ENCODE measurements at places on chromosomes 4 and X.
A peak's percentile ranks its signal among the peaks of the same experiment; 100 is the strongest.

GRCh38 chr4:163256680-163257343 is 75.6 kb downstream of the NPY1R start:
- peak; percentile 51 for DNase-seq

- DNase-seq, result peak; percentile 54
These were observed 23.0 kb downstream of the ZNF81 start for GRCh38 chrX:47859686-47860085.

DNA sequence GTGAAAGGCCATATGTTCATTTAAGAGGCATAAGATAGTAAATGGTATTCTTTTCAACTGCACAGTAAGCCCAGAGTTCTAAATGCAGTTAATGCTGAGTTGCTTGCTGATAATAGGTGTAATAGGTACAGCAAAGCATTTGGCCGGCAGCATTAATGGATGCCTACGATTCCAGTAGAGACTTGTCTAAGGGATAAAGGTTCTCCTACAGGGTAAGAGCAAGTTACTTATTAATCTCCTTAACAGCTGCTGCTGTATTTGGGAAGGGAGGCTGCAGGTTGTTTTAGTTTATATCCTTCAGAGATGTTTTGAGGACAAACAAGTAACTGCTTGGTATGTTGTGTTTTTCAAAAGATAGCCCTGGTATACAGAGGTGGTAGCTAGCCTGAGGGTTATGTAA is 16.8 kb downstream of the TSPAN7 start:
- DNase-seq, result peak; percentile 80

- DNase-seq, result peak; percentile 64
These were observed 31.5 kb upstream of the IL21 start for GRCh38 chr4:122652379-122652778.

- DNase-seq, result no peak
These were observed 55.5 kb downstream of the LEF1 start for GRCh38 chr4:108113229-108113628.

DNA sequence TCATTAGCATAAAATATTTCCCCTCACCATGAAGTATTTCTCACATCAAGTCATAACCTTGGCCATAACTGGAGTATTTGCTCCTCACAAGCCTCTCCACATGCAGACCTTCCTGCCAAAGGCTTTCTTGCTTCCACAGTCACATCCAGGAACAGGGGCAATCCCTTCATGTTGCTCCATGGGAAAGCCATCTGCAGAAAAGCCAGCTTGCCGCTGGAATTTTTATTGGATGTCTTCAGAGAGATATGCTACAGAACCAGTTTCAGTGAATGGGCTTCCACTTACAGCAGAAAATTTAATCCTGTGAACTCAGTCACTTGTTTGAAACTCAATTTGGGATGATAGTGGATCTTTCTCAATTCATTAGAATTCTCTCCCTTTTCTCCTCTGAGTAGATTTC is 3.2 kb upstream of the CDKN2AIP start:
- no peak for DNase-seq

DNA sequence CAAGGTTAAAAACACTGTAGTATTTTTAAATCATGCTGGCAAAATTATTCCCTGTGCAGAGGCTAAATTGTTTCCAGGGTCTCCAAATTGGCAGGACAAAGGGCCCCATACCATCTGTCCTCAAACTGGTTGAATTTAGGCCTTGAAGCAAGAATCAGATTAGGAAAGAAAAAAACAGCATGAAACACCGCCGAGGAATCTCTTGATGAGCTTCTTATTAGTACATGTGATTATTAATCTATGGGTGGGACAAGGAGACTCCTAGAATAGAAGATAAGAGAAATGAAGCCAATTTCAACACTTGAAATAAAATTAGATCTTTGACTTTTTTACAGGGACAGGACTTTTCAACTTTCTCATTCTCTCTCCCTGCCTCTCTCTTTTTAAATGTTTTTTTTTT is 7.1 kb upstream of the CLNK start:
- DNase-seq, result no peak

GRCh38 chrX:34218063-34218462 is 85.9 kb upstream of the FAM47A start:
- DNase-seq, result peak; percentile 31

- no peak for DNase-seq
These were observed 321.0 kb downstream of the IL15 start for GRCh38 chr4:141957416-141957815.

DNA sequence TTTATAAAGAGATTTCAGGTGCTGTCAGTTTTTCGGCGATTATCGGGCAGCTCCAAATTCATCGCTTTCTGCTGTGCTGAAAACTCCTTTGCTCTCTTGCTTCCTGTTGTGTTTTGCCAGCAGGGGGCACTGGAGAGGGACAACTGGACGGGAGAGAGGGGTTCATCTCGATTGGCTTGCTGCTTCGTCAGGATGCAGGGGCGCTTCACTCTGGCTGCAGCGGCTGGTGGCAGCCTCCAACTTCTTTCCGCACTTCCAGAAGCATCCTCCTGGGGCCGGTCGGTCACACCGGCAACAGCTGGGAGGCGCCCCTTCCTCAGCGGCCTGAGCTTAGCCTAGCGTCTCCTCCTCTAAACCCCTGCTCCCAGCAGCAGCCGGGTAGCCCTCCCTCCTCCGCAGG is 29.5 kb downstream of the MSL3 start:
- DNase-seq, result peak; percentile 63

DNA sequence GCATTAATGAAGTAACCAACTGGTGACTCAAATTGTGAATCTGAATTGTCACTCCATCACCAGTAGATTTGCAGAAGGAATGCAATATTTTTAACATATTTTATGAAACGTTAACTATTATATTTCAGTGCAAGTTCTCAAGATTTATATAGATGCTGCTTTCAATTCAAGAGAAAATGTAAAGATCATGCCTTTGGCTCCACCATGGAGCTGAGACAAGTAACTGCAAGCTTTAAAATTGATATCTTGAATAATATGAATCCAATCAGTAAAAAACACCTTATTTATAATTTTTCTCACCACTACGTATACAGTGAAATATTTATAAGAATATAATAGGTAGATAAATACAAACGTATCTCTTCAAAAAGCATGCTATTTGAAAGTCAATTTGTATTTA is 27.8 kb upstream of the GALNTL6 start:
- peak; percentile 25 for DNase-seq

GRCh38 chr4:139005774-139006173 is 9.8 kb upstream of the NOCT start:
- peak; percentile 90 for DNase-seq

- peak; percentile 58 for DNase-seq
These were observed 10.9 kb upstream of the SYTL5 start for GRCh38 chrX:37995428-37995827.

GRCh38 chrX:78712336-78712735 is 35.2 kb upstream of the LPAR4 start:
- no peak for DNase-seq

DNA sequence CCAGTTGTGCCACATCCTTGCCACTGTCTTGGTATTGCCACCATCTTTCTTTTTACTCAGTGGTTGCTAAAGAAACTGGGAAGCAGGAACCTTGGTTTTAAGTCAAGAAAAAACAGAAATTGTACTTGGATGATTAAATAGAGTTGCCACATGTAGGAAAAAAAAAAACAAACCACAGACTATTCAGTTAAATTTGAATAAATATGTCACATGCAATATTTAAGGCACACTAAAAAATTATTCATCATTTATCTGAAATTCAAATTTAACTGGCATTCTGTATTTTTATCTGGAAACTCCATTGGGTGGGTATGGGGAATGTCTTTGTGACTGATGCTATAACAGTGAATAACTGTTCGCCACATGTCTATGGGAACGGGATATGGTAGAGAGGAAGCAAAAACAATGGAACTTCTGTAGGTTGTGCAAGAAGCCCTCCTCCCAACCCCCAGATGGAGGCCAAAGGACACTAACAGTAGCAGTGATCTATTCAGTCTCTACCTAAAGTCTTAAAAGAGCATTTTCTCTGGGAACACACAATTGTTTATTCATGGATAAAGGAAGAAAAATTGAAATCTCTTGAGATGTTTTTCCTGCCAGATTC is 57.0 kb upstream of the PLAC8 start:
- DNase-seq, result no peak

GRCh38 chr4:24245491-24245820 is 338.9 kb downstream of the DHX15 start:
- DNase-seq, result no peak

DNA sequence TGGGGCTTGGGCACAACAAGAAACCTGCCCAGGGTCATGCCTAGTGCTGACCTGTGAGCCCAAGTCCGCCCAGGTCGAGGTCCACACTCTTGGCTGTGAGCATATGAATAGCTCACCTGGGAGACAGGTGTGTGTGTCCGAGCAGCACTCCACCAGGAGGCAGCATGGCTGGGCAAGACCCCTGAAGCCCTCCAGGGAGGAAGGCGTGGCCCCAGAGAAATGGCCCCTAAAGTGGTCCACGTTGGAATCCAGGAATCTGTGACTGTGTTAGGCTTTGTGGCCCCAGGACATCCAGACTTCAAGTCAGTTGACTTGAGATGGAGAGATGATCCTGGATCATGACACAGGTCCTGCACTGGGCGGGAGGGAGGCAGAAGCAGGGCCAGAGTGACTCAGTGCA is 138.8 kb downstream of the CPZ start:
- DNase-seq, result no peak

DNA sequence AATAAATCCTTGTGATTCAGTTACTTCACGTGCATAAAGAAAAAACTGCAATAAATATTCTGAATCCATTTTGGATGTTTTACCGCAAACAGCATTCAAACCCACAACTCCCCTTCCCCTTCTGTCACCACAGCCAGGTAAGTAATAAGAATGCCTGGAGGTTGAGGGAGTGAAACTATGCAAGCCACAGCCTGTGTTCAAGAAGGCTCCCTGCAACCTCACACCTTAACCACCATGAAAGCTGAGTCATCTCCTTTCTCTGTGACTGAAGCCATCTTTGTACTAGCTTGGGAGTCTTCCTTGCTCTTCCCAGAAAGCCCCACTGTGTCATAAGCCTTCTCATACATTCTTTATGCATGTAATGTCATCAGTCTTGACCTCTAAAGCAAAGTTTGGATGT is 297.0 kb upstream of the PUDP start:
- no peak for DNase-seq

GRCh38 chrX:112832481-112833095 is 8.0 kb downstream of the AMOT start:
- peak; percentile 86 for DNase-seq

DNA sequence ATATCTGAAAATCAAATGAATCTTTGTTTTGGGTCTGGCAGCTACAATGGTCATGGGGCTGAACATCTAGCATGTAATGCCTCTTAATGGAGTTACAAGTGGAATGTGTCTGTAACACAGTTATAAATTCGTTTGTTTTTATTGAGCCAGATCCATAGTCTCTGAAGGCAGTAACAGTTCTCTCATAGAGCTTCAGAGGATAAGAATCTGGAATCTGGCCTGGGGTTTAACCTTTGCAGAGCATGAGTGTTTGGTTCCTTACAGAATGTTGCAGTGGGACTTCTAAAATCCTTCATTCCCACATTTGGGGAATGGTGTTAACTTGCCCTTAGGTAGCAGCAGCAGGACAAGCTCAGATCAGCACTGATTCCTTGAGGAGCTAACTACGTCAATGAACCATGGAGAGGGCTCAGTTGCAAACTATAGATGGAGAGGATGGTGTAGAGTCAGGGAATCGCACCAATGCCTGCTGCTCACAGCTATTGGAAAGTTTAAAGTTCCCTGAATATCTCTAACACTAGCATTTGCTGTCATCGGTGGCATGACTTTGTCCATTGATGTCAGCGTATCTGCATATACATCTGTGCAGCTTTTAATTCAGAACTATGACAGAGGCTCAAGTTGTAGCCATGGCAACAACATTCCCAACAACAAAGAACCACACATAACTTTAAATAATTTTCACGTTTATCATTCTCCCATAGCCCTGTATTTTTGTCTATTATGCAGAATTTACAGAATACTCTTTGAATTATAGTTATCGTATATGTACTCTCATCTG is 72.2 kb downstream of the RASGEF1B start:
- no peak for DNase-seq

DNA sequence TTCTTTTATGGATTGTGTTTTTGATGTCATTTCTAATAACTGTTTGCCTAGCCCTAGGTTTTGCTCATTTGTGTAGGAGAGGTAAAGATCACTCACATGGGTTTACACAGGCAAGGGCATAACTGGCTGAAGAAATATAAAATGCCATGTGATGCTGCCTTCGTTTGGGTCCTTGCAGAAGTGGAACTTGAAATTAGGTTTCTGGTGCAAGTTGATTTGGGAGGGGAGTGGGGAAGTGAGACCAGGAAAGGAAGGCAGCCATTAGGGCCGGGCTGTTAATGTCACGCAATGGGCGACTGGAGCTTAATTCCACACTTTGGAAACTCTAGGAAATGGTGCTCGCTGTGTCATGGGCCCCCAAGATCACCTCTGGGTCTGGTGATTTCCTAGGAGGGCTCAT is 14.5 kb downstream of the CLCN4 start:
- no peak for DNase-seq

- DNase-seq, result no peak
These were observed 61.2 kb downstream of the TRIM2 start for GRCh38 chr4:153265306-153266047.

DNA sequence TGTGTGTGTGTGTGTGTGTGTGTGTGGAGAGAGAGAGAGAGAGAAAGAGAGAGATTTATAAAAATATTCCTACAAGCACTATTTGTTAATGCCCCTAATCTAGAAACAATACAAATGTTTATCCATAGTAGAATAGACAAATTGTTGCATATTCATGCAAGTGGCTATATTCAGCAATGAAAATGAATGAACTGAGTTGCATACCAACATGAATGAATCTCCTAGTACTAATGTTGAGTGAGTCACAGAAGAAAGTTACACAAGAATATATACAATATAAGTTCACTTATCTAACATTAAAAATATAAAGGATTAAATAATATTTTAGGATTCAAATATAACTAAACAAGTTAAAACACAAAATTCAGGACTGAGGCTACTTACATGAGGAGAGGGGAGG is 456.8 kb upstream of the AMOT start:
- no peak for DNase-seq

GRCh38 chrX:77793946-77794345 is 7.9 kb upstream of the ATRX start:
- no peak for DNase-seq

GRCh38 chr4:129223945-129224344 is 128.0 kb downstream of the C4orf33 start:
- DNase-seq, result no peak

DNA sequence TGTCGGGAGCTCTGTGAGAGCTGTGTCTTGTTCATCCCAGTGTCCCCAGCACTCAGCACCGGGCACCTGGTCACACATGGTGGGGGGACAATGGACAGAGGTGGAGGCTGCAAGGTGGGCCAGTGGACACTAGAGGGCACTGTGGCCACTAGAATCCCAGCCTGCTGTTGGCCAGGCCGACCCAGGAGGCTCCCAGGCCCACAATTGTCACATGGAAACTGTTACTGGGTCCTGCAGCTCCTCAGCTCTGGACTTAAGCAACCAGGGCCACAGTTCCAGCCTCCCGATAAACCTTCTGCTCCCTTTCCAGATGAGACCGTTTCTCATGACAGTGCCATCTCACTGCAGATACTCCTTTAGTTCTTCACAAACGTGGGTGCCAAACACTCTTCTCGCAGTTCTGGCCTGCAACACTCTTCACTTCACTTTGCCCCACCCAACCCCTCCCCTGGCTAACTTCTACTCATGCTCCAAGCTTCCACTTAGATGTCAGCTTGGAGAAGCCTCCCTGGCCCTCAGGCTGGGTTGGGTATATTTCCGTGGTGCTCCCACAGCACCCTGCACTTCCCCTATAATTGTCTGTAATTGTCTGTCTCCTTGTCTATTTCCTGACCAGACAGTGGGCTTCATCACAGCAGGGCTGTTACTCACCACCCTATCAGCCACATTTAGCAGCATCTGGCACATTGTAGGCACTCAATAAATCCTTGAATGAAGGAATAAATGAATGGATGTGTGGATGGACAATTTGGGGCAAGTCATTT is 3.5 kb upstream of the IQSEC2 start:
- peak; percentile 67 for DNase-seq
